ENCODE measurements at places on chromosomes 11 and 22. TPM values are rescaled to one million over a fixed set of nuclear protein-coding genes. Genes with fewer than 3 reads are reported as not detected.
A peak's percentile ranks its signal among the peaks of the same experiment; 100 is the strongest.

Gene FKBP2
- 21.9 TPM for total RNA-seq

Gene SLC22A9
- total RNA-seq = not detected

Gene GPHA2
- total RNA-seq = not detected

Gene WBP2NL
- total RNA-seq = 1.5 TPM

Gene POLDIP3
- total RNA-seq = 97.7 TPM

Gene PHETA2
- 1.8 TPM for total RNA-seq

Gene C11orf87
- total RNA-seq = not detected

Gene IGSF9B
- 130 TPM for total RNA-seq

Gene ART5
- total RNA-seq = not detected

Gene DDTL
- total RNA-seq = 3.3 TPM

- H3K4me1 ChIP-seq = peaks cover 34% of the 10 kb centered on the region
- peaks cover 23% of the 10 kb centered on the region for H3K36me3 ChIP-seq
- peak overlapping the region; percentile 98 for H3K27ac ChIP-seq
Measured at GRCh38 chr22:23894710-23895598, 771 bp downstream of the MIF start.

- DNase-seq = no peak
- H3K27me3 ChIP-seq = no peaks in the 10 kb centered on the region
- no peaks in the 10 kb centered on the region for H3K4me1 ChIP-seq
- no peak overlapping the region for H3K4me3 ChIP-seq
- no peaks in the 10 kb centered on the region for H3K36me3 ChIP-seq
Measured at GRCh38 chr11:15889363-15890030, 466.8 kb downstream of the SOX6 start.

- H3K4me3 ChIP-seq = no peak overlapping the region
- no peaks in the 10 kb centered on the region for H3K4me1 ChIP-seq
- DNase-seq = no peak
Measured at GRCh38 chr11:45414088-45414487, 127.9 kb upstream of the SYT13 start.

DNA sequence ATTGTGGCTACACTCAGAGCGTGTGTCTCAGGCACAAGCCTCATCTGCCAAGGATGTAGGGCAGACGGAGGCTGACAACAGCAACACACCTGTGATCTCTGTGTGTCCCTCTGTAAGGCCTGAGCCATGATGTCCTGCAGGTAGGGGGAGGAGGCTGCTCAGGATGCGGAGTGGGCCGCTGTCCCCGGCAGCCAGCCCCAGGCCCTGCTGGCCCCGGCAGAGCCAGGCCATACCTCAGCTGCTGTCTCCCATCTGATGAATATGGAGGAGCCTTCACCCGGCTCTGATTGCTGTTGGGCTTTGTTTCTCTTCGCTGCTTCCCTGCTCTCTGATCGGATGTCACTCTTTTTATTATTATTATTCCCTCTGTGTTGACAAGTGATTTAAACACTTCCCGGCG is 83.6 kb upstream of the NCAM1 start:
- H3K4me1 ChIP-seq = peaks cover 30% of the 10 kb centered on the region
- peaks cover 5% of the 10 kb centered on the region for H3K27me3 ChIP-seq
- H3K27ac ChIP-seq = no peak overlapping the region
- H3K4me3 ChIP-seq = no peak overlapping the region

DNA sequence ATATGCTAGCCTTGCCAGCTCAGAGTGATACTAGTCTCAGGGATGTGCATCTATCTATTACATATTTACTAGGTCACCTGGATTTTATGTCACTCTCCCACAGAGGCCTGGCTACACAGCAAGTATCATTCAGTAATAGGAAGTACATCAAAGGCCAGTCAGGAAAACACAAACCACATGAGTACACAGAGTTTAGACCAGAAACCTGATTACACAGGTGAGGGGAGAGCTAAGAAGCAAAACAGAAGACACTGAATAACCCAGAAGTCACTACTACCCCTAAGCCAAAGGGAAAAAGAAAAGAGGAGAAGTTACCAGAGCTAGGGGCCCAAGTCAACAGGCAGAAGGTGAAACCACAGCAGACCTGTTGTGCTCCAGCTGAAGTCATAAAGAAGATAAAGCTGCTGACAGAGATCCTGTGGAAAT is 13.3 kb downstream of the LPXN start:
- H3K27me3 ChIP-seq = no peaks in the 10 kb centered on the region
- no peak for DNase-seq
- H3K4me3 ChIP-seq = no peak overlapping the region
- peaks cover 49% of the 10 kb centered on the region for H3K4me1 ChIP-seq
- H3K27ac ChIP-seq = peak overlapping the region; percentile 65

GRCh38 chr22:19011075-19011474 is 75.0 kb upstream of the PRODH start:
- H3K36me3 ChIP-seq = no peaks in the 10 kb centered on the region
- peaks cover 4% of the 10 kb centered on the region for H3K27me3 ChIP-seq
- DNase-seq = no peak
- H3K4me1 ChIP-seq = no peaks in the 10 kb centered on the region
- no peak overlapping the region for H3K27ac ChIP-seq
- H3K4me3 ChIP-seq = no peak overlapping the region

DNA sequence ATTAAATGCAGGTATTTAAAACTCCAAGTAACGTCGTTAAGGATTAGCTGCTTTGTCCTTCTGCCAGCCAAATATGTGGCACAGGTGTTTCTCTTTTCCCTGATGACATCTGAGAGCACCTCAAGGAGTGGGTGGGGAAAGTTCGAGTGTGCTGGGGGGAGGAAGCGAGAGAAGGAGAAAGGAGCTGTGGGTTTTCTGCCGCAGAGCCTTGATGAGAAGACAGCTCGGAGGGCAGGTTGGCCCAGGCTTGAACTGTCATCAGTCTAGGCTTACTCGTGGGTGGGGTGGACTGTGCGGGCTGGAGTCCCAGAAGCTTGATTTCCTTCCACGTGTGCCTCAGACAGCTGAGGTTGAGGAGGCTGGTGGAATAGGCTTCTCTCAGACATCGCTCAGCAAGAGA is 15.2 kb upstream of the SORL1-AS1 start:
- peak overlapping the region; percentile 86 for H3K27ac ChIP-seq
- H3K27me3 ChIP-seq = no peaks in the 10 kb centered on the region
- peak; percentile 83 for DNase-seq
- H3K4me3 ChIP-seq = peak overlapping the region; percentile 59
- H3K36me3 ChIP-seq = peaks cover 64% of the 10 kb centered on the region

GRCh38 chr11:77783025-77783424 is 37.5 kb downstream of the RSF1 start:
- no peak for DNase-seq

DNA sequence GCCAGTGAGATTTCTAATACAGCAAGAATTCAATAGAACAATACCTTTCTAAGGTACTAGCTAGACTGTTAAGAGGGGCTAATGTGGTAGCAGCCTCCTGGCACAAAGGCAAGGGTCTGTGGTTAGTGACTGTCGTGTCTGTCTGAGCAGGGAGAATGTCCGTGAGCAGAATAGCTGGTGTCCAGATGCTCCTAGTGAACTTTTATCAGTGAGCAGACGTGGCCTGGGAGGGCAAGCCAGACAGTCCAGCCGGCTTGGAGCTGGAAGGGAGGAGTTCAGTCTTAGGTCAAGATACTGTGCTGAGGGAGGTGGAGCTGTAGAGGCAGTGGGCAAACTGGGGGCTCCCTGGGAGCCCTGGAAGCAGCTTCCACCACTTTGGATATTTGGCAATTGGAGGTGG is 138.6 kb downstream of the TEAD1 start:
- no peak overlapping the region for H3K27ac ChIP-seq
- no peaks in the 10 kb centered on the region for H3K36me3 ChIP-seq
- H3K27me3 ChIP-seq = peaks cover 20% of the 10 kb centered on the region
- no peak overlapping the region for H3K4me3 ChIP-seq
- DNase-seq = no peak
- peaks cover 57% of the 10 kb centered on the region for H3K4me1 ChIP-seq

DNA sequence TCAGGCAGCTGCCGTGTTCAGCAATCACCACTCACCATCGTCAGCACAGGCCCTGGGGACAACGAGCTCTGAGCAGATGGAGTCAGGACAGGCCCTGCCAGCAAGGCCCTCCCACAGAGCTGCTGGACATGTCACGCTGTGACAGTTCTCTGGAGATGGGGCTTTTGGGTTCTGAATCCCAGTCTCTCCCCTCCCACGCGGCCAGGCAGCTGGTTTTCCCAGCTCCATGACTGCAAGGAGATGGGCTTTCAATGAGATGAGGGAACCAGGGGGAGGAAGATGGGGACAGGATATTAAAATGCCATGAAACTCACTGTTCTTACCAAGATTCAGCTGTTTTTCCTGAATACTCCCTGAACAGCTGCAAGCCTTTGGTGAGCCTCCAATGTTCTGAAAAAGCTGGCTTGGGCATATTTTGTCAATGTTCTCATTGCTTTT is 305.9 kb downstream of the BRD1 start:
- H3K4me1 ChIP-seq = no peaks in the 10 kb centered on the region
- H3K36me3 ChIP-seq = no peaks in the 10 kb centered on the region
- no peak overlapping the region for H3K4me3 ChIP-seq
- H3K27ac ChIP-seq = no peak overlapping the region
- no peaks in the 10 kb centered on the region for H3K27me3 ChIP-seq

- no peaks in the 10 kb centered on the region for H3K36me3 ChIP-seq
- DNase-seq = no peak
- no peaks in the 10 kb centered on the region for H3K4me1 ChIP-seq
- no peaks in the 10 kb centered on the region for H3K27me3 ChIP-seq
- no peak overlapping the region for H3K4me3 ChIP-seq
Measured at GRCh38 chr22:48695731-48696305, 1131.9 kb downstream of the BRD1 start.

GRCh38 chr22:30275625-30276024 is 9.0 kb upstream of the OSM start:
- no peaks in the 10 kb centered on the region for H3K27me3 ChIP-seq

- DNase-seq = no peak
- H3K4me3 ChIP-seq = no peak overlapping the region
- H3K27ac ChIP-seq = no peak overlapping the region
- H3K36me3 ChIP-seq = no peaks in the 10 kb centered on the region
Measured at GRCh38 chr22:44972363-44973083, 37.3 kb downstream of the PHF21B start.

DNA sequence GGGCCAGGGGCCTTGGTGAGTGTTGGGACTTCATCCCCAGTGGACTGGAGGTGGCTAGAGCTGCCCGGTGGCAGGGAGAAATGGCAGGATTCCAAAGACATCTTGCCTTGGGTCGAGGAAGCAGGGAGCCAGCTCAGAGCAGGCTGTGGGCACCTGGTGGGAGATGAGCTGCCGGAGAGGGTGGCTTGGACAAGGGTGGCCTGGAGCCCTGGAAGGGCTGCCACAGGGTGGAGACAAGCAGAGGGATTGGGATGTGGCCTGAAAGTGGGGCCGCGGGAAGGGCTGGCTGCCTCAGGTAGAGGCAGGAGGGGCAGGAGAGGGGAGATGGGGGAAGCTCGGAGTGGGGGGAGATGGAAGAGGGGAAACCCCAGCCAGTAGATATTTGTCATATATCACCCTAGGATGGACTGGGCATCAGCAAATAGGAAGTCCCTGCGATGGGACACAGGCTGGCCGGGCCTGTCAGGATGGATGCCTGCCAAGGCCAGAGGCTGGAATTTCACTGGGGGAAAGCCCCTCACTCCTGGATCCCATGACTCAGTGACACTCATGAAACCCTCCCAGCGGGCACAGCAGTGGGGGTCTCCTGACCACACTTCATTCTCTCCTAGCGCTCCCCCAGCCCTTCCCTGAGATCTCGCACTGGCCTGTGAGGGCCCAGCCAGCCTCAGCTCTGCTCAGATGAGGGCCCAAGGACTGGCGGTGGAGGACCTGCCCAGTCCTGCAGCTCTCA is 72.0 kb upstream of the SHISAL1 start:
- no peak overlapping the region for H3K27ac ChIP-seq
- DNase-seq = no peak
- H3K27me3 ChIP-seq = no peaks in the 10 kb centered on the region
- no peaks in the 10 kb centered on the region for H3K36me3 ChIP-seq

- H3K4me3 ChIP-seq = no peak overlapping the region
- peaks cover 23% of the 10 kb centered on the region for H3K4me1 ChIP-seq
- H3K36me3 ChIP-seq = peaks cover 2% of the 10 kb centered on the region
- no peak for DNase-seq
- H3K27me3 ChIP-seq = no peaks in the 10 kb centered on the region
Measured at GRCh38 chr11:75472081-75472732, 39.2 kb upstream of the KLHL35 start.

GRCh38 chr22:28702891-28703290 is 23.3 kb upstream of the TTC28 start:
- no peaks in the 10 kb centered on the region for H3K4me1 ChIP-seq
- no peak overlapping the region for H3K4me3 ChIP-seq
- H3K27me3 ChIP-seq = no peaks in the 10 kb centered on the region
- H3K36me3 ChIP-seq = peaks cover 30% of the 10 kb centered on the region
- no peak for DNase-seq

DNA sequence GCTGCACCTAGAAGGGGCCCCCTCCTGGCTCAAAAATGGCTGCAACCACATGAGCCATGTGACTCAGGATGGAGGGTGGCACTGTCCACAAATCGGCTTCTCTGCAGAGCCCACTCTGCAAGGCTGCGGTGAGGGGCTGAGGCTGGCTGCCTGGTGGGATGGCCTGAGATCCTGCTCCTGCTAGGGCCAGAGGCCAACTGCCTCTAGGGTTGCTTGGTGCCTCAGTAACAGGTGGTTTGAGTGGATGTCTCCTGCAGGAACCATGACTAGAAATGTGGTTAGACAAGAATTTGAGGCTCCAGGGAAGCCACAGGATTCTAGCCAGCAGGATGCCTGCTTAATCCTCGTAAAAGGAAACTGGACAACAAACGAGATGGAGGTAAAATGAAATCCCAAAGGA is 17.1 kb downstream of the PATZ1 start:
- H3K27ac ChIP-seq = no peak overlapping the region
- H3K36me3 ChIP-seq = peaks cover 60% of the 10 kb centered on the region
- no peak for DNase-seq
- H3K4me1 ChIP-seq = peaks cover 19% of the 10 kb centered on the region
- H3K4me3 ChIP-seq = no peak overlapping the region

GRCh38 chr11:78332174-78332866 is 85.3 kb downstream of the GAB2 start:
- no peak for DNase-seq
- H3K27ac ChIP-seq = no peak overlapping the region
- H3K4me1 ChIP-seq = peaks cover 39% of the 10 kb centered on the region
- no peak overlapping the region for H3K4me3 ChIP-seq
- peaks cover 36% of the 10 kb centered on the region for H3K36me3 ChIP-seq
- peaks cover 1% of the 10 kb centered on the region for H3K27me3 ChIP-seq

DNA sequence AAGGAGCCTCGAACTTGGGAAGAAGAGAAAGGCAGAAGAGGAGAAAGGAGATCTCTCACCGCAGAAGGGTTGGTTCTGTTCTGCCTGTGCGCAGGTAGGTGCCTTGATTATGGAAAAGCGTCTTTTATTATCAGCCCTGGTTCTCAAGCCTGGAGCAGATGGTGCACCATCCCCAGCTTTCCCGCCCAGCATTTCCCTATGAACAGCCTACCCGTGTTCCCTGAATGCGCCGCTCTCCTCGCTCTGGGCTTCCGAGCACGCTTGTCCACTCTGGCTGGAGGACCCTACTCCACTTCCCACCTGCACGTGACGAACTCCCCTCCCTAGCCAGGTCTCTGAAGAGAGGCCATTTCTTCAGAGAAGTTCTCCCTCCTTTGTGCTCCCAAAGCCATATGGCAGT is 15.2 kb downstream of the IGSF9B start:
- H3K27ac ChIP-seq = peak overlapping the region; percentile 54
- peaks cover 78% of the 10 kb centered on the region for H3K36me3 ChIP-seq
- H3K4me3 ChIP-seq = no peak overlapping the region
- DNase-seq = no peak
- H3K4me1 ChIP-seq = peaks cover 71% of the 10 kb centered on the region
- H3K27me3 ChIP-seq = no peaks in the 10 kb centered on the region
